ENCODE measurements at places on chromosomes 4 and X. TPM values are rescaled to one million over a fixed set of nuclear protein-coding genes. Genes with fewer than 3 reads are reported as not detected.

DNA sequence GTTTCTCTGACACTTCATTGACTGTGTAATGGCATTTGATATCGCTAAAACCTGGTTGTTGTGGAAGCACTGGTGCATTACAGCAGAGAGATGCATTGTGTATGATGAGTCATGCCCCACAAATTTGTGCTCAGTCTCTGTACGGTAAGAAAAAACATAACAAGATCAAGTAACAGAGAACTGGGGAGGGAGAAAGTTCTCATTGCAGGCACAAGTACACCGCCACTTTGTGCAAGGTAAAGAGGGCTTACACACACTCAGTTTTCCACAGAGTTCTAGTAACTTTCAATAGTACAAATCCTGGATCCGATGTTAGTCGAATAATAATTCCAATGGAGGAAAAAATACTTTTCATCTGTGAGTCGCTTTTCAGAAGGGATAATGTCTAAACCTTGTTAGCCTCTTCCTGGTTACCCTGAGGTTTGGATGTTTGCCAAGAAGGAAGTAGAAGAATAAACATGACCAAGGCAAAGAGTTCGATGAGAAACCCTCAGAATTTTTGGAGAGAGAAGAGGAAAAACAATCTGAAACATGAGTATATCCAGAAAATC, 512.5 kb upstream of the SLIT2 start:
- DNase-seq = no peak

DNA sequence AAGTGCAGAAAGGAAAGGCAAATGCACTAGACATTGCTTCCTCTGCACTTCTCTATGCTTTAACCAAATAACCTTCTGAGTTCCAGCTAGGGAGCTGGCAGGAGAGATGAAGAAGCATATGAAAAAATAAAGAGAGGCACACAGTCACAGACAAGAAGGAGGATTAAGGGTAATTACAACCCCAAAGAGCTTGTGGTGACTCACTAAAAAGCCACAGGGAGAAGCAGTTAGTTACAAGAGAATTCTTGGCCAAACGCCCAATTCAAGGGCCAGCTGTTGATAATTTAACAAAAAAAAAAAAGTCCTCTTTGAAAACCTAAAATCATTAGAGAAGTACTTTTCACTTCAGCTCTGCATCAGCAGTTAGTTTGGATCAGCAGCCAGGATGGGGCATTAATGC, 478.0 kb downstream of the KCNIP4 start:
- DNase-seq = no peak

DNA sequence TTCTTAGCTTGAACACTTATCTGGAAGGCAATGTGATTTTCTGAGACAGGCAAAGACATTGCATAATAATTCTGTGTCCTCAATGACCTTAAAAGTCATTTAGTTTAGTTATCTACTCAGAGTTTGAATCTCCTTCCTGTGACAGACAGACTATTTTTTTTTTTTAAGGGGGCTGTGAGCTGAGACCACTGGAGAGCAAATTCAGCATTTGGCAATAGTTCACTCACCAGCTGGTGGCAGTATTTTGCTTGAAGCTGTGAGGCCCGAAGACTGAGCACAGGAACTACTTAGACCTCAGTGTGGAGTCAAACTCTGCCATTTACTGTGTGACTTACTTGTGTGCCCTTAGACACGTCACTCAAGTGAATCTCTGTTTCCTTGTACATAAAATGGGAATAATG, 22.9 kb upstream of the CPE start:
- DNase-seq = no peak

GRCh38 chr4:3573131-3573530, 40.9 kb upstream of the LRPAP1 start:
- DNase-seq = no peak

DNA sequence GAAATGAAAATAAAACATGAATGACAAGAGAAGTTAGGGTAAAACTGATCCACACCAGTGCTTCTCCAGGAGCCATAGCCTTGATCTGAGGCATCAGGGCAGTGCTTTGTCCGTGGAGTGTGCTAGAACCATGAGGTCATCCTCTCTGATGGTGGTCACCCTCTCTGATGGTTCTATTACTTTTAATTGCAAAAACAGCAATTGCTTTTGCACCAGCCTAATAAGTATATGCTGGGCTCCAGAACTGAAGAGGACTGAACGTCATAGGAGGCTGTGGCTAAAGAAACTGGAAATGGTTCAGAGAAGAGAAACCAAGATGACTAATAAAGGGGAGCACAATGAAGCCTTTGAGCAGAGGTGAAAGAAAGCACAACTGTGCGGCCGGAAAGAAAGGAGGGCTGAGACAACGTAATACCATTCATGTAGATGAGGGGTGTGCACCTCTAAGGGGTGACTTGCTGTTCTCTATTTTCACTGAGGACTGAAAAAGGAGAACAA, 17.0 kb upstream of the TMEM154 start:
- no peak for DNase-seq

GRCh38 chr4:41060352-41061334, 153.7 kb downstream of the APBB2 start:
- DNase-seq = no peak

The SLC25A31 gene
- total RNA-seq = not detected
